ENCODE measurements at places on chromosomes 5 and 9.

DNA sequence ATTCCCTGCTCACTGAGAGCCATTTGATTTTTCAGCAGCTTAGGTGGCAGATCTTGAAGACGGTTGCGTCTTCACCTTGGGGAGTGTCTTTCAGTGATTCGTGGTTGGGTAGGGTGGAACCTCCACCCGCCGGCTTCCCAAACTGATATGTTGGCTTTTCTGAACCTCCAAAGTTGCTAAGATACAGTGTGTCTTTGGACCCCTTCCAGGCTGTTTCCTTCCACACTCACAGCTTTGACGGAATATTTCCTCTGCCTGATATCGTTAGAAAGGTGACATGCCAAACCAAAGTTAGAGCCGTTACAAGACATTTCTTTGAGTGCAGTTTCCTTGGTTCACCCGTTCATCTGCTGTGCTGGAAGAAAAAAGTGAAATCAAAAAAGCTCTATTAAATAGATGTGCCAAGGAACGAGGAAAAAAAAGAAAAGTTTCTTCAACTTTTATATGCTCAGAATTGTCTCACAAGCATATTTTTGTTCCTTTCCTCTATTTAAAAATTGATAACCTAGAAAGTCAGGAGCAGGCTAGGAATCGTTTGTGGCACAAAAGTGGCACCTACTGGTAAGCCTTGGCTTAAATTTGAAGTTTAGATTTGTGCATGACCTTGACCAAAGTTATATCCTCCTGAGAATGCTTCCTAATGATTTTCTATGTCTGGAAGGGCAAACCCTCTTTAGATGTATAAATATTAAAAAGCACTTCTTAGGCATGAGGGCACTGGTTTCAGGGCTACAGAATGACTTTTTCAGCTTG, 270.7 kb upstream of the WWC1 start:
- no peak for DNase-seq

- DNase-seq = no peak
These were observed 201.7 kb downstream of the NNT start for GRCh38 chr5:43804723-43805122.

GRCh38 chr5:59099270-59099994, 516.6 kb downstream of the RAB3C start:
- peak; percentile 81 for DNase-seq

- no peak for DNase-seq
These were observed 176.6 kb downstream of the DMRTA1 start for GRCh38 chr9:22623236-22623635.

DNA sequence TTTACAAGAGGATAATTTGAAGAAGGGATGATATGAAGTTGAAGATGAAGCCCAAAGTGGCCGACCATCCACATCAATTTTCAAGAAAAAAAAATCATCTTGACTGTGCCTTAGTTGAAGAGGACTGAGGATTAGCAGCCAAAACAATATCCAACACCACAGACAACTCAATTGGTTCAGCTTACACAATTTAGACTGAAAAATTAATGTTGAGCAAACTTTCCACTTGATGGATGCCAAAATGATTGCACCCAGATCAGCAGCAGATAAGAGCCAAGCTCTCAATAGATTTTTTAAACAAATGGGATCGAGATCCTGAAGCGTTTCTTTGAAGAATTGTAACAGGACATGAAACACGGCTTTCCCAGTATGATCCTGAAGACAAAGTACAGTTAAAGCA, 163.2 kb downstream of the GADD45G start:
- DNase-seq = no peak

GRCh38 chr5:60843386-60843935, 608 bp downstream of the ELOVL7 start:
- no peak for DNase-seq

DNA sequence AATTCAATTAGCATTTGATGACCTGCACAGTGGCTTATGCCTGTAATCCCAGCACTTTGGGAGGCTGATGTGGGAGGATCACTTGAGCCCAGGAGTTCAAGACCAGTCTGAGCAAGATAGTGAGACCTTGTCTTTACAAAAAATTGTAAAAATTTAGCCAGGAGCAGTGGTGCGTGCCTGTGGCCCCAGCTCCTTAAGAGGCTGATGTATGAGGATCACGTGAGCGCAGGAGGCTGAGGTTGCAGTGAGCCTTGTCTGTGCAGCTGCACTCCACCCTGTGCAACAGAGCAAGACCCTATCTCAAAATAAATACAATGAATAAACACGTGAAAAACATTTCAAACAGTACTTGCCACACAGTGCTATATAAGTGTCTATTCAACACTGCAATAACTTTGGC, 4.2 kb downstream of the ABCA1 start:
- no peak for DNase-seq

GRCh38 chr5:117455236-117456233, 880.9 kb upstream of the SEMA6A start:
- DNase-seq = no peak

GRCh38 chr9:135456436-135457104, 23.0 kb upstream of the PPP1R26 start:
- DNase-seq = no peak

GRCh38 chr9:29701559-29701958, 2128.3 kb upstream of the C9orf72 start:
- no peak for DNase-seq

GRCh38 chr5:110034056-110034600, 344.4 kb downstream of the MAN2A1 start:
- no peak for DNase-seq

GRCh38 chr9:129201866-129202265, 23.8 kb upstream of the IER5L start:
- DNase-seq = no peak

- peak; percentile 81 for DNase-seq
These were observed 96.8 kb upstream of the NREP start for GRCh38 chr5:111853748-111854147.

DNA sequence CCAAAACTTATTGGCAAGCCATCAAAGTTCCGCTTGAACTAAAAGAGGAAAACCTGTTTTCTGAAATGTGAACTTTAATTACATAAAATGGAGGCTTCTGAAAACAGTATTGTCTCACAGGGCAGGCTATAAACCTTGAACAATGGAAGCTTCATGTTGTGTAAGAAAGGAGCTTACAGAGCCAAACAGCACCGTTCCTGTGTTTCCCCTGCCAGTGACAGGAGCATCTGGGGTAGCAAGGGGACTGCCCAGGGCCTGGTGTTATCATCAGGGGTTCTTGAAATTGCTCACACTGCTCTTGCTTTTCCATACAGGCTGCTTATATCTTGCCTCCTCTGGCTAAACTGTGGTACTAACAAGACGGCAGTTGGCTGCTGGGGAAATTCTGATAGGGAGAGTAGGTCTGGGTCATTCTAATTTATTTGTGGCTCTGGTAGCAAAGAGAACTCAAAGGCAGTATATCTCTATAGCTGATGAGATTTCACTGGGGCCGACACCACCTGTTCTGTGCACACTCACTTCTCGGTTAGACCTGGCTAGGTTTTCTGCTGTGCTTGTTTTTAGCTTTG, 40.4 kb downstream of the BASP1 start:
- no peak for DNase-seq

- no peak for DNase-seq
These were observed 225.2 kb downstream of the FSTL4 start for GRCh38 chr5:133387091-133387490.

GRCh38 chr5:96236051-96236450, 197.0 kb downstream of the PCSK1 start:
- no peak for DNase-seq

- no peak for DNase-seq
These were observed 213.3 kb downstream of the IRX2 start for GRCh38 chr5:2538169-2538568.

- DNase-seq = no peak
These were observed 166.1 kb upstream of the ADRA1B start for GRCh38 chr5:159750226-159750625.

DNA sequence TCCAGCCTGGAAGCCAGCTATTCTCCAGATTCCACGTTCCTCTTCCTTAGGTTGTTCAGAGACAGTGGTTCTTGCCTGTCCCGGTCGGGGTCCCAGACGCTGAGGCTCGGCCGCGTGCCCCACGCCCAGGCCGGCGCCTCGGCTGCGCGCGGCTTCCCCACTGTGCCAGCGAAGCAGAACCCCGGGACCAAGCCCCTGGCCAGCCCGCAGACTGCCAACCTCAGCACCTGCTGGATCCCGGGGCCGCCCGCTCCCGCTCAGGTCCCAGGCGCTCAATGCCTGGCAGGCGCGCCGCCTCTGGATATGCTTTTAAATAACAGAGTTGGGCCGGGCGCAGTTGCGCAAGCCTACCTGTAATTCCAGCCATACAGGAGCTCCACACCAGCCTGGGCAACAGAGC, 195.5 kb downstream of the MAN2A1 start:
- no peak for DNase-seq

GRCh38 chr5:71455427-71456361, at the start of gene BDP1:
Gene BDP1, plus strand, starts transcription at chr5:71455651. Its CDS starts 227 bp downstream, at chr5:71455878.
- peak; percentile 98 for DNase-seq

GRCh38 chr9:12625844-12626243, 67.3 kb upstream of the TYRP1 start:
- no peak for DNase-seq

DNA sequence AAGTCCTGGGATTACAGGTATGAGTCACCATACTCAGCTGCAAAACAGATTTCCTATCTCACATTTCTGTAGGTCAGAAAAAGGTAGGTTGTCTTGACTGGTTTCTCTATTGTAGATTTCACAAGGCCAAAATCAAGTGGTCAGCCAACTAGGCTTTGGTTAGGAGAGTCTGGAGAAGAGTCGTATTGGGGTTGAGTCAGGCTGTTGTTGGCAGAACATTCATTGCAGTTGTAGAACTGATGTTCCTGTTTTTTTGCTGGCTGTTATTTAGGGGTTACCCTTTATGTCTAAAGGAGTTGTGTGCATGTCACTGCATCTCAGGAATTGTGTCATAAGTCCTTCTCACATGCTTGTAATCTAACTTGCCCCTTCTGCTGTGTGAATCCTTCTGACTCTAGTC, 814.2 kb upstream of the GRAMD2B start:
- peak; percentile 41 for DNase-seq

GRCh38 chr5:138955671-138956295, 80.6 kb upstream of the LRRTM2 start:
- DNase-seq = no peak

DNA sequence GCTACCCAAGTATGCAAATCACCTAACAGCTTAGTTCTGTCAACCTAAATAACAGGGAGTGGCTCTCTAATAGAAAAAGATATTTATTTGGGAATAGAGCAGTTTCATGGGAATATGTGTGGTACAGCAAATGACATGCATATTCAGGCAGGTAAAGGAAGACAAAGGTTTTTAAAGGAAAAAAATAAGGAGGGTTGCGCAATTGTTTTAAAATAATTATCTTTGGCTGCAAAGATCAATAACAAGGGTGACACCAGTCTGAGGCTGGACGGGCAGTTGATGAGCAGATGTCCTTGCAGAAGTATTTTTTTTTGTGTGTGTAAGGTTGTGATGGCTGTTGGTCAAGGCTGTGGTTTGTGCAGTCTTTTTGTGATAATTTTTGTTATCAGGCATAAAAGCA, 332.0 kb downstream of the ARHGEF28 start:
- no peak for DNase-seq

DNA sequence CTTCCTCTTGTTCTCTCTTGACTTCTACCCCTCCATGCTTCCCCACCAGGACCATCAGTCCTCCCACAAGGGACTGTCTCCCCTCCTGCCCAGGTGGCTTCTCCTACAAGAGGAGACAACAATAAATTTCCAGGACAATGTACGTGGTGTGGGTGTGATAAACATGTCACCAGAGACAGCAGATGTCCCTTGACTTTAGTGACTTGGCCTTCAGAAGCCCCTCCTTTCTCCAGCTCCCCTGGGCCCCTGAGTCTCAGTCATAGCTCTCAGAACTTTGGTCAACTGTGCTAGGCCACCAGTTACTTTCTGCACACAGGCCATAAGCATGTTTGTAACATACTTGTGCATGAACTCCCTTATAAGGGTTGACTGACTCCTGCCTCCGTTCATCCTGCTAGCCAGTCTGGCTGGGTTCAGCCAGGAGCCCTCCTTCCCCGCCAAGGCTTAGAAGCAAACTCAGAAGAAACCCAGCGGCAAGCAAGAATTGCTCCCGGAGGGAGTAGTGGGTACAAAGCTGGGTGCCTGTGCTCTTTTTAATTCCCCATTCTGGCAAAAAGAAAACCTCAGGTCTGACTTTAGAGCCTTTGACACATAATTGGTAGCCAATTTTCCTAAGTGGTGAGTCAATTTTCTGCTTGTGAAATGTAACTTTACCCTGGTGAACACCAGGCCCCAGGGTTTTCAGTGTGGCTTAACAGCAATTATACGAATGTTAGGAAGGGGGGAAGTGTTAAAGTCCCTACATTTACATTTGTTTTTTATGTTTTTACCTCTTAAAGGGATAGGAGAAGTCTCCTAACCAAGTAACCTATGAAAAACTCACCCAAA, 49.2 kb downstream of the EBF1 start:
- DNase-seq = peak; percentile 84

DNA sequence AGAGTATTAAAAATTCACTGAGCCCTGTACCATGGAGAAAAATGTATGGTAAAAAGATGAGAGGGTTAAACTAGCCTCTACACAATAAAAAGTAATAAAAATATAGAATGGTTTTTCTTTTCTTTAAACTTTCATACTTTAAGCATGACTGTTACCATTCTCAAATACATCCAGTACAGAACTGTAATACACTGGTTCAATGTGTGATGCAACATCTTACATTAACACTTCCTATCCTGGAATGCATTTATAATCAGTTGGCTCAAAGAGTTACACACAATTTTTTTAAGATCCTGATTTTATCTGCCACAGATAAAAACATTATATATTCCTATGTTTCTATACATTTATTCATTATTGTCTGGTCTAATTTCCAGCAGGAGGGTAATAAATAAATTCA, 4.7 kb downstream of the GNAQ start:
- peak; percentile 64 for DNase-seq

GRCh38 chr5:143470120-143470519, 66.6 kb upstream of the NR3C1 start:
- DNase-seq = no peak

DNA sequence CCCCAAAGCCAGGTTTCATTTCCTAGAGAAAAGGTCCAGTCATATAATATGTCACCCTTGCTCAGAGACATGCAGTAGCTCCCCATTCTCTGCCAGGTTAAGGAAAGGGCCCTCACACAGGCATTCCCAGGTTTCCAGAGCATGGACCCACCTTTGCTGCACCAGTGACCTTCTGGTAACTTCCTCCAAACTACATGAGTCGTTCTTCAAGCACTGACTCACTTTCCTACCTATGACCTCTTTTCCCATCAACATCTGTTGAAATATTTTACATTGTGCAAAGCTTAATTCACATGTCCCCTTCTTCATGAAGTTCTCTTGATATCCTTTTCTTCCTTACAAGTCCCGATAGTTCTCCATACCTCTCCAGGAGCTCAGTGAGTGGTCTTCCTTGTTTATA, 25.9 kb downstream of the SH3TC2 start:
- DNase-seq = peak; percentile 51

DNA sequence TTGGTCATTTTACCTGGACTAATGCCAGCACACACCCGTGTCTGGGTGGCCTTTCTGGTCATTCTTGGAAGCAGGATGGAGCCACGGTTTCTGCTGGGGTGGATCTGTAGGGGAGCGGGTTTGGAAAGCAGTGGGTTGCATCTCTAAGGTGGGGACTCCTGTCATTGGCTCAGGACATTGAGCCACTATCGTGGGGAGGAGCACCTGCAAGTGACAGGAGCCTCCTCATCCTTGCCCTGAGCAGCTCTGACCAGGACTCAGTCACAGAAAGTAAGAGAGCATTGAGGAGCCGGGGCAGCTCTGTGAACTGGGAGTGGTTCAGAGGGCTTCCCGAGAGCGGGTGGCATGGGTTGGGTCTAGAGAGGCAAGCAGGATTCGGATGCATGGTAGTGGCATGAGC, 3.7 kb downstream of the B4GALT7 start:
- no peak for DNase-seq

- no peak for DNase-seq
These were observed 11.8 kb upstream of the UBE2QL1 start for GRCh38 chr5:6436715-6437331.

GRCh38 chr5:168669156-168669555, 90.0 kb upstream of the PANK3 start:
- DNase-seq = no peak

Data from foreskin fibroblast (primary cell).